ENCODE measurements at places on chromosomes 12 and 14.

GRCh38 chr12:80936353-80936641 lies 1.4 kb downstream of the LIN7A start:
- DNase-seq = no peak

- no peak for DNase-seq
Measured at GRCh38 chr14:31414190-31414833, 6.0 kb downstream of the HEATR5A start.

GRCh38 chr14:54877015-54877702 lies 25.5 kb downstream of the GCH1 start:
- no peak for DNase-seq

- no peak for DNase-seq
Measured at GRCh38 chr12:62686938-62687337, 220.3 kb downstream of the MON2 start.

GRCh38 chr12:53173085-53173715 lies 7.3 kb upstream of the ZNF740 start:
- no peak for DNase-seq

DNA sequence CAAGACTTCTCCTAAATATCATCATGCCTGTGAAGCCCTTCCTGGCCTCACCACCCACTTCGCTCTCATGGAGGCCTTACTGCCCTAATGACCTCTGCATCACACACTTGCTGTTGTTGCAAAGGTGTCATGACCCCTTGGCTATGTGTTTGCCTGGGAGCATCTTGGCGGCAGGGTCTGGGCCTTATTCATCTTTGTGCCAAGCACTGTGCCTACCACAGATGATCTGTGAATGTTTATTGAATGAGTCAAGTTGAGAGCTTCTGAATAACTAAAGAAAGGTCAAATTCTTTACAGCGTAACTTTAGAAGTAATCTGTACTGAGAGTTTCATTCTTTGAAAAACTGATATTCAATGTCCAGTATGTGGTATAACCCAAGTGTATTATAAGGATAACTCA lies 113.3 kb downstream of the TTC8 start:
- DNase-seq = no peak

- no peak for DNase-seq
Measured at GRCh38 chr12:121111684-121112083, 21.0 kb upstream of the P2RX7 start.

All from activated T-cell treated with anti-CD3 and anti-CD28 coated beads for 24 hours (primary cell).